HAP-1 (cell line): ENCODE measurements at places on chromosomes 12 and 14.

DNA sequence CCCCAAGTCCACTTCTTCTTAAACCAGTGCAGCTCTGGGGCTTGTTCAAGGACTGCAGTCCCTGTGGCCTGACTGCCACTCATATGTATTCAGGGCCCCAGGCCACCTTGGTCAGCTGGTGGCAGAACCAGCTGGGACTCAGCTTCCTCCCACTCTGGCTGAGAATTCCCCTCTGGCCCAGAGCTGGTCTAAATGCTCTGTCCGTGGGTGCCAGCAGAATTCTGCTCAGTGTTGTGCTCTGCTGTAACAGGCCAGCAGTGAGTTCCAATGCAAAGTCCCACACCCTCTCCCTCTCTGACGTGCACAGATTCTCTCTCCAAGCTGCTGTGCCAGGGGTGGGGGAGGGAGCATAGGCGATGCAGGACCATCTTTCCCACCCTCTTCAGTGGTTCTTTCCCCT, 210.4 kb upstream of the RGS6 start:
- no peak for DNase-seq

DNA sequence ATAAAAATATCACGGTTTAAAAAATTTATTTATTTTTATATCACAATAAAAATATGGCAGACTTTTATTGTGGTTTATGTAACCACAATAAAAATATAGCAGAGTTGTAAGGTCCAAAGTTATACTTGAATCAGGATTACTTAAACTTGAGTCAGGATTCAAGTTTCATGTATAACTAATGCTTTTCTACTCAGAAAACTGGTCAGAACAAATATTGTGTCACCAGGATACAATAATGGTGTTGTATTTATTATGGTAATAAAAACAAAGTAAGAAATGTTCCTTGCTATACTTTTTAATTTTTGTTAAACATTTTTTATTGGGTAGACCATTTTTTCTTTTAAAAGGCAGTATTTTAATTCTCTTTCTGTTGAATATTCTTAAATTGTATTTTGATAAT, 29.2 kb upstream of the EPS8 start:
- no peak for DNase-seq

DNA sequence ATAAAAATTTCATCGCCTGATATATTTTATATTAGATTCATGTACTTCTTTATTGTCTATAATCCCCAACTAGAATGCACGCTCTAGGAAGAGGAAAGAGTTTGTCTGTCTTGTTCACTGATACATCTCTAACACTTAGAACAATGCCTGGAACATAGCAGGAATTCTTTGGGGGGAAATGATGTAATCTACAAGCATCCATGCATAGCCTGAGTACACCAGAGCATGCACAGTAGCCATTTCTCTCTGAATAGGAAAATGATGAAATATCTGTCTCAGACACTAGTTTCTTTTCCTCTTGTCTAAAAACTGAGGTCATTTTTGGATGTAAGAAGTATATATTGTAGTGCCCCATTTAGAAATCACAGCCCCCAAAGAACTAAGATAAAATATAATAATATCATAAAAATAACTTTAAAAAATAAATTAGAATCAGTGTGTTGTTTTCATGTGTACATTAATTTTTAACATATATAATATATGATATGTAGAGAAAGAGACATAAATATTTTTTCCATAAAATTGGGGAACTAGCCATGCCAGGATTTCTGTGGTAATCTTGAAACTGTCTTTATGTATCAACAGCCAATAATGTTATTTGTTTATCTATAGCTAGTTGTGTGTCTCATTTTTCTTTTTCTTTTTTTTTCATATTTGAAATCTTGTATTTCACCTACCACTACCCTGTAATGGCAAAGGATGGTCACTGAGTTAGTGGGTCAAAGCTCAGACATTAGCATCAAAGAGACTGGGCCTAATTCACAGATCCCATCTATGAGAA, 155.6 kb upstream of the TMCC3 start:
- no peak for DNase-seq

- DNase-seq = peak; percentile 52
Observed at GRCh38 chr12:29640589-29641345, 143.0 kb downstream of the TMTC1 start.

DNA sequence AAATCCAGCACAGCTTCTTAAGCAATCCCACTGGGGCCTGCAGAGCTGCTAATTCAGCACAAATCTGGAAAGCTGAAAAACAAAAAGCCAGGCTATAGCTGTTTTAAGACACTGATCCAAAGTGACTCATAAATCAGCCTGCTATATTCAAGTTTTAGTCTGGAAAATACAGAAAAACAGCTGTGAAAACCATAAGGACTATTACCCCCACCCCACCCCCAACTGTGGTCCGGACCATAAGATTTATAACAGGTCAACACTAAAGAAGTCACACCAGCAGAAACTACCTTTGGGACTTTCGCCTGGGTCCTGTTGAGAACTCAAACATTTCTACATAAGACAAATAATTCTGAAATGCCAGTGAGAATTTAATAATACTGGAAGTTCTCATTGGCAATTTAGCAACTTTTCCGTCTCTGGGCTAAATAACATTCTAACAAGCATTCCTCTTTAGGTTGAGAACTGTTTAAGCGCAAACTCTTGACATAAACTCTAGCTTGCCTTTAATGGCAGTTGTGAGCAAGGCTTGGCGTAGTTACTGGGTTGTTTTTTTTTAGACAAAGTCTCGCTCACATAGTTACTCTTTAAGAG, 3.3 kb downstream of the LRIG3 start:
- peak; percentile 26 for DNase-seq

GRCh38 chr12:29546000-29546399, 48.5 kb upstream of the OVCH1 start:
- DNase-seq = no peak

DNA sequence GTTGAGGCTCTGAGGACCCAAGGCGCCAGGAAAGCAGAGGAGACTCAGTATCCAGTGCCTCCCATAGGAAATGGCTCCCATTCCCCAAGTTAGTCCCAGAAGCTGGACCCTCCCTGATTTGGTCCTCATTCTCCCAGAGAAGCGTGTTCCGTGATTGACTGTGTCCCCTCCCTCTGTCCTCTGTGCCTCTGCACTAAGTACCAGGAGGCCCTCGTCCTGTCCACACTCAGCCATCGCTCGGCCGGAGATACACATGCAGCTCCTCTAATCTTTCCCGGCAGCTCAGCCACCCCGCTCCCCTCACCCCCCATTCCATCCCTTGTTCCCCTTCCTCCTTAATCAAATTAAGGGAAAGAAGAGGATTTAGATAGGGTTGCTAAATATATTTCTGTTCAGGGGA, 28.3 kb upstream of the ATP2A2 start:
- DNase-seq = no peak

GRCh38 chr12:114400361-114400811, 5.6 kb downstream of the TBX5 start:
- DNase-seq = no peak

GRCh38 chr12:83388551-83388950, 701.8 kb downstream of the TMTC2 start:
- no peak for DNase-seq

DNA sequence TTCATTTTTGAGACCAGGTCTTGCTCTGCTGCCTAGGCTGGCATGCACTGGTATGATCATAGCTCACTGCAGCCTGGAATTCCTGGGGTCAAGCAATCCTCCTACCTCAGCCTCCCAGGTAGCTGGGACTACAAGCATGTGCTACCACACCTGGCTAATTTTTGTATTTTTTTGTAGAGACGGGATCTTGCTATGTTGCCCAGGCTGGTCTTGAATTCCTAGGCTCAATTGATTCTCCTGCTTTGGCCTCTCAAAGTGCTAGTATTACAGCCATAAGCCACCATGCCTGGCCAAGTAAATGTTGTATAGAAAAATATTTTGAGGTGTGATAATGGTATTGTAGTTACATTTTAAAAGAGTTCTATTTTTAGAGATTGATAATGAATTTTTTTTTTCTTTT, 12.6 kb downstream of the BIN2 start:
- no peak for DNase-seq

- no peak for DNase-seq
Observed at GRCh38 chr12:105026411-105026810, 40.3 kb downstream of the NOPCHAP1 start.

- DNase-seq = no peak
Observed at GRCh38 chr12:12960639-12961209, 8.8 kb upstream of the GPRC5D start.

DNA sequence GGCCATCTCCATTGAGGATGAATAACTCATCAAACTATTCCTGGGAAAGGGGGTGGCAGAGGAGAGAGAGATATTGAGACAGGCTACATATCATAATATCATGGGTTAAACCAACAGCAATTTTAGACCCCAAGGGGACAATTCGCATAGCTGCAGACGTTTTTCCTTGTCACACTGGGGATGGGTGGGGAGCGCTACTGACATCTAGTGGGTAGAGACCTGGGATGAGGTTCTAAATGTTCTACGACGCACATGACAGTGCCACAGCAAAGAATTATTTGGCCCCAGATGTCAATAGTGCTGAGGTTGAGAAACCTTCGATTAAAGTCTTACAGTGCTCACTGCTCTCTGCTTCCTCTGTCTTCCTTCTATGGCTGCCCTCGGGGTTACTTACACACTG, 425.6 kb downstream of the NRXN3 start:
- DNase-seq = no peak

GRCh38 chr12:101819467-101819866, 11.3 kb downstream of the GNPTAB start:
- DNase-seq = no peak

- peak; percentile 23 for DNase-seq
Observed at GRCh38 chr12:3929875-3930615, 56.8 kb upstream of the PARP11 start.

DNA sequence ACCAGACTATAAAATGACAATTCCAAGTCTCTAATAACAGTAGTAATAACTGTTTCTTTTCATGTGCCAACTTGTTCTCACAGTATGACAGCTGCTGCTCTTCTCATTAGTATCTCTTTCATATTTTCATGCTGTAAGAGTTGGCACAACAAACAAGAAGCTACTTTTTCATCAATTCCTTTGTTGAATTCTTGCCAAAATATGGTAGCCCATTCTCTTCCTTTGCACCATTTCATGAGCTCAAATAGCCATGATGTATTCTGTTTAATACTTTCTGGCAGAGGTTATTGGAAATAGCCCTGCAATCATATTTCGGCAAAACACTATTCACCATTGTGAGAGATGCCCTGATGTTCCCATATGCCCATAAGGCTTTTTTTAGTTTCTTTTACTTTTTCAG, 1100.7 kb downstream of the TRHDE start:
- no peak for DNase-seq

DNA sequence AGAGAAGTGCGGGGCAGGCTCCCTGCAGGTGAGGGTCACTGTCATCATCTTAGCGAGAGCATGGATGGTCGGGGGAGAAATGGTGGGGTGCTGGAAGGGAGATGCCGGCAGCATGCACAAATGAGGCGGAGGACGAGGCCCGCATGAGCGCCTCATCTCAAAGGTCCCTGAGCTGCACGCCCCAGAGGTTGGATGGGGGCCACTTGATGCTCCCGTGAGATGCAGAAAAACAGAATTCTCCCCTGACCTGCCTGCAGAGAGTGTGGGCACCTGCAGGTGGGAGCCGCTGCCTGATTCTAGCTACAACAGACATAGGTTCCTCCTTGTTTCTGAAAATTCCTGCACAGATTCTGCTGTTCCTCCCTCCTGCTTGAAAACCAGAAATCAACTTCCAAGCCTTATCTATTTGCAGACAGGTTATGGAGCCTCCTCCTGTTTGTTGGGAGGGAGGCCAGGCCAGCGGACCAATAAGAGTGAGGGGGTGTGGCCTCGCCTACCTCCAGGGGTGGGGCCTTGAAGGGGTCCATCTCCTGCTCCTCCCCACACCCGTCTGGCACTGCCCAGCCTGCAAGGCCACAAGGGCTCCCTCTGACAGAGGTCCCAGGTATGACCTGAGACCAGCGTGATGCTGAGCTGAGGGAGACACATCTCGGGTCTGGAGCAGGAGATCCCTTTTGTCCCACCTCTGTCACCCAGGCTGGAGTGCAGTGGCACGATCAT, 67.2 kb downstream of the KDM2B start:
- peak; percentile 32 for DNase-seq

DNA sequence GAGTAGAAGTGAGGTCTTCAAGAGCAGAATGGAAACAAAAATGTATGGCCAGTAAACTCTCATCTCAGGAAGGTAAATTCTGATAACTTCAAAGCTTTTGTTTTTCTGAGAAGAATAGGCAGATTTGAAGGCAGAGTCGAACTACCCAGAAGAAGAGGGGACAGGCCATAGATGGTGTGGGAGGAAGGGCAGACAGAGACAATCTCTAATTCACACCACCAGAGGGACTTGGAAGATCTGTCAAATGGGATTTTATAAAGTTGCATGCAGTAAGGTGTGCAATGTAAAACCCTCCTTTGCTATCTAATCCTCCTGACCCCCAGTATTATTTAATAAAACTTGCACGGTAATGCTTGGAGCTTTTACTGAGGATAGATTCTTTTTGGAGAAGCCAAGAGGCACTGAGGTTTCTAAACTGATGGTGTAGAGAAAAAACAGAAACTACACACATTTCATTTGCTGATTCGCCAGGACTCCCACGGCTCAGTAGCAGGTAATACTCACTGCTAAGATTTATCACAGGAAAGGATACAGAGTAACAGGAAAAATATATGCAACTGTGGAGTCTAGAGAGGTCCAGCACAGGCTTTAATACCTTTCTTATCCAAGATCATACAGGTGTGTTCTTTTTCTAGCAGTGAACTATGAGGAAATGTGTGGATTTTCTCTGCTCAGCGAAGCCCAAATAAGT, 18.3 kb downstream of the SLC38A2 start:
- no peak for DNase-seq

DNA sequence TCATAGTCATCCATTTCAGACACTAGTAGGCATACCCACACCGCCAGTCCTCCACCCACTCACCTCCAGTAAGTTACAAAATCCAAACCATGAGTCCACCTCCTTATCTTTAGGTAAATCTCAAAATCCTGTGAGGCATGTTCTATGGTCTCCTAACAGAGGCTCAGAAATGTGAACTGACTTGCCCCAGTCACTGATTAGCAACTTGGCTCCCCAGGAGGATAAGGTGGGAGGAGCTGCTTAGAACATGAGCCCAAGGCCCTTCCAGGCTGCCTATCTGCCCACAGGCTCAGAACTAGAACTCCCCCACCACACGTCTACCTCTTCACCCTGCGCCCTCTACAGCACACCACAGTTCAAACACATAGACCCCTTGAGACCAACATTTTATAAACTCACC, 19.9 kb downstream of the SETD3 start:
- no peak for DNase-seq

DNA sequence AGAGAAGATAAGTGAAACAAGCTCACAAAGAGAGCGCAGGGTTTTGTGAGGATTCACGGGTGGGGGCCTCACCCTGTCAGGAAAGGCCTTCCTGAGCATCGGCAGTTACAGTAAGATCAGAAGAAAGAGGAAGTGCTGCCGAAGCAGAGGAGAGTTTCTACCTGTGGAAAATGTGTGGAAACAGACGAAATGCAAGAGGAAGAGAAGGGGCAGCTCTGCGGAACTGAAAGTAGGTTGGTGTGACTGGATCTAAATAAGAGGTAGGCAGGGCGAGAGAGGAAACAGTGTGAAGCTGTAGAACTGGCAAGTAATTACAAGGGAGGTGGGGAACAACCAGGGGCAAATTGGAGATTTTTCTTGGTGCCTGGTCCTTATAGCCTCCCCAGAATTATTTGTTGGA, 2.6 kb downstream of the GPR68 start:
- DNase-seq = no peak
